ENCODE measurements at places on chromosomes 3 and 15.

DNA sequence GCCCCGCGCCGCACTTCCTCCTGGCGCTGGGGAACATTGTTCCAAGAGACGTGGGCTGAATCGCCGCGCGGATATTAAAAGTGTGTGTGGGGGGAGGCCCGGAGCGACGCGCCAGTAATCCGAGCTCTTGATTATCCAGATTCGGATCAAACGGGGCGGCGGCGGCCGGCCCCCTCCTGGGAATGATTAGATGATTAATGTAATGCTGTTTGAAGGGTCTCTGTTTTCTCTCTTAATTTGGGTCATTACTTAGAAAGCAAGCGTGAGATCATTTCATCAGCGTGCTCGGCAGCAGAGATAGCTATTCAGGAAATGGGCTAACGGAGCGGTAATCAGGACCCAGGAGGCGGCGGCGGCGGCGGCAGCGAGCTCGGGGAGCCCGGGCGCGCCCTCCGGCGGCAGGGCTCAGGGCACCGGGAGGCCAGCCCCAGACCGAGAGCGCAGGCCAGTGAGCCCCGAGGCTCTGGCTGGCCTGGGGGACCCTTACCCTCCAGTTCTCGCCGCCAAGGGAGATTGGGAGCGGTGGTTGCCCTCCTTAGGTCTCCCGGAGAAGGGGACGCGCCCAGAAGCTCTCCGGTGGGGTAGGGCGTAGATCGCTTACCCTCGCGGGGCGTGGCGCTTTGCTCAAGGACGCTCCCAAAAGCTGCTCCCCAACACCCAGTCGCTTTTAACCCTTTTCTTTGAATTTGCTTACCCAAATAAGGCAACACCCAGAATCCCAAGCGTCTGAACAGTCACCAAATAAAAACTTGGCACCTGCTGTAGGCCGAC lies 4.5 kb downstream of the FEZF2 start:
- DNase-seq: no peak

GRCh38 chr15:91603384-91604080 lies 250.0 kb upstream of the SLCO3A1 start:
- DNase-seq: no peak

DNA sequence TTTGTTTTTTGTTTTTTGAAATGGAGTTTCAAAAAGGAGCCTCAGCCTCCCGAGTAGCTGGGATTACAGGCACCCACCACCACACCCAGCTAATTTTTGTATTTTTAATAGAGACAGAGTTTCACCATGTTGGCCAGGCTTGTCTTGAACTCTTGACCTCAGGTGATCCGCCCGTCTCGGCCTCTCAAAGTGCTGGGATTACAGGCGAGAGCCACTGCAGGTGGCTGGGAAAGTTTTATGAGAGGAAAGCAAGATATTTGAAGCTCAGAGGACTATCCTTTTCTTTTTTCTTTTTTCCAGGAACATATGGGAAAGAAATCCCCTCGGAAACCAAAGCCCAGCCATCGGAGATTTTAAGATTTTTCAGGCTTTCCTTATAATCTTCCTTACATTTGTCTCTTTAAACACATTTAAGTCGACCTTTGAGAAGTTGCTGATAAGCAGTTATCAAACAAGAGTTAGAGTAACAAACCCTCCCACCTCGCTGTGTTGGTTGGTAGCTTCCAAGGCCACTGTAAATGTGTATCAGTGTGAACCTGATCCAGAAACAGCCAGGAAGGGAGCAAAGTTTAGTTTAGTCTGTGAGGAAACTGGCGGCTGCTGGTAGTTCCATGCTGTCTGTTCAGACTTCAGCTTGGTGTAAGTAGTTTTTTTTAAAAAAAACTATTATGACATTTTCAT lies 34.5 kb upstream of the MAP3K13 start:
- no peak for DNase-seq

DNA sequence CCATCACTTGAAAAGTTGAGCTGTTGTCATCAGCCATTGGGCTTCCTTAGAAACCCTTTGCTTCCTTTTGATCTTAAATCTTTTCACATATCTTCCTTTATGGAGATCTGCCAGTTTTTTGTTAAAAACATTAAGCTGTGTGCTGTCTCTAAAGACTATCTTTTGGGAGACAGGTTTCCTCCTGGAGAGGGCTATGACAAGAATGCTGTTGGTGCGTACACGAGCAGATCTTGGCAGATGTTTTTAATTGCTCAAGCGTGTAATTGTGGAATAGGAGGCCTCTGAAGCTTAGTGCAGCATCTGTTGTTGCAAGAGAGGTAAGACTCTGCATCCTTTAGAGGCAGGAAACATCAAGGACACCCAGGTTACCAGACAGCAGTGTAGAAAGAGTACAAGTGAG lies 56.8 kb downstream of the PHLDB2 start:
- no peak for DNase-seq

DNA sequence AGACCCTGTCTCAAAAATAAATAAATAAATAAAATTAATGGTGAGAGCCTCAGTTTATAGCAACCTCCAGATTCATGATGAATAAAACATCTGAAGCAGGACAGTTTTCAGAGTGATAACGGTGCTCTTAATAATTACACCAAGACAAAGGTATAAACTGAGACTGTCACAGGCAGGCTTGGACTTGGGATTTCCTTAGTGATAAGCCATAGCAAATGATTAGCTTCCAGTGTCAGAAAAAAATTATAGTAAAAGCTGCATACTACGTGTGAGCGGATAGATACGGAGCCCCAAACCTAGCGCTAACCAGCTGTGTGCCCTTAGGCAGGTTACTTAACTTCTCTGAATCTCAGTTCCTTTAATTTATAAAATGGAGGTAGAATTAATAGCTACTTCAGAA lies 21.5 kb downstream of the LIPH start:
- no peak for DNase-seq

DNA sequence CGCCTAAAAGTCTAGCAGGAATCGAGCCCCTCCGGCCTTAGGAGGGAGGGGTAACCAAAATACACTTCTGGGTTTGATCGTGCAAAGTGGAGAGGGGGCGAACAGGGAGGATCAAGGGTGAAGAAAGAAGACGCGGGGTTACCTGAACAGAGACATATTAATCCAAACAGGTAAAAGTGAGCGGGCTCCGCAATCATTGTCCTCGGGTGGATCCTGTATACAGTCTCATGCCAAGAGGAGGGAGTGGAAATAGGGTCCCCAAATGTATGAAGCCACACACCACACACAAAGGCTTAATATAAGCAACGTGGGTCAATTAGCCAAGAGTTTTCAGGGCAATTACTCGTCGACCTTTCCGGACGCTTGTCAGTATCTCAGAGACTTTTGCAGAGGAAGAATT lies 749.5 kb downstream of the ROBO1 start:
- no peak for DNase-seq

GRCh38 chr3:157794771-157795170 lies 291.6 kb upstream of the VEPH1 start:
- no peak for DNase-seq

- no peak for DNase-seq
Measured at GRCh38 chr3:46930166-46930944, 46.2 kb downstream of the CCDC12 start.

- DNase-seq: no peak
Measured at GRCh38 chr3:98808071-98808470, 44.9 kb downstream of the ST3GAL6 start.

GRCh38 chr3:158104431-158104921 lies 1.7 kb downstream of the SHOX2 start:
- no peak for DNase-seq

DNA sequence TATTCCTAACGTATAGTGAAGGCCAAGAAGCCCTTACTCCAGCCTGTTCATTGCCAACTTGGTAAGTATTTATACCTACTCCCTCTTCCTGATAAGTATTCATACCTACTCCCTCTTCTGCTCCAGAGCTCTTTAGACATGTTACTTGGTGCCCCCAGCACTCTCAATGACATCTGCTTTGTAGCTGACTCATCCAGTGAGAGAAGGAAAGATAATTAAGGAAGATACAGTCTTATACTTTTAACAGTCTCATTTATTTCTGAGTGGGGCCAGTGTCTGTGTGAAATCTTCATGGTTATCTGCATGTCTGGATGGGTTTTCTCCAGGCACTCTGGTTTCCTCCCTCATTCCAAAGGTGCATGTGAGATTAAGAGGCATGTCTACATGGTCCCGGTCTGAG lies 698.7 kb downstream of the FHIT start:
- DNase-seq: no peak

DNA sequence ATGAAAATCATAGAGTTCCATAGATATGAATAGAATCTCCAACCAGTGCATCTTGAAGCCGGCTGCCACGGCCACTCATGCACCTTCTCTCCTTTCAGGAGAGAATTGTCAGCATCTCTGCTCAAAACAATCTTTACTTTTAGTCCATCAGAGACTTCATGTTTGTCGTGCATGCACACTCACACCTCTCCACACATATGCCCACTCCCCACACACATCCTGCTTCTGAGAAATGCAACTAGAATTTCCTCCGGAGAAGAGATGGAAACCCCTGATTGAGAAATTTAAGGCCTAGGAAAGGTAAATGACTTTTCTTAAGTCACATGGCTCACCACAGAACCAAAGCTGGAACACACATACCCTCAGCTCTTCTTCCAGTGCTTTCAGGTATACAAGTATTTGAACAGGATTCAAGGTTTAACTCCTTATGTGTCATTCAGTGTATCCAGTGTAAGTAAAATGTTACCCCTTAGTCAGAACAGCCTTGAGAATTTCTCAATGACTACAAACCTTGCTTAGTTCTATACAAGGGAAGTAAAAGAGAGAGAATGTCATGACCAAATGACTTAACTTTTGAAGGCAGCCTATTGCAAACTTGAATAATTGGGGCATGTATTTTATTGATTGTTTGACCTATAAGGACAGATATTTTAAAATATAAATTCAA lies 69.1 kb upstream of the TSEN2 start:
- DNase-seq: no peak

DNA sequence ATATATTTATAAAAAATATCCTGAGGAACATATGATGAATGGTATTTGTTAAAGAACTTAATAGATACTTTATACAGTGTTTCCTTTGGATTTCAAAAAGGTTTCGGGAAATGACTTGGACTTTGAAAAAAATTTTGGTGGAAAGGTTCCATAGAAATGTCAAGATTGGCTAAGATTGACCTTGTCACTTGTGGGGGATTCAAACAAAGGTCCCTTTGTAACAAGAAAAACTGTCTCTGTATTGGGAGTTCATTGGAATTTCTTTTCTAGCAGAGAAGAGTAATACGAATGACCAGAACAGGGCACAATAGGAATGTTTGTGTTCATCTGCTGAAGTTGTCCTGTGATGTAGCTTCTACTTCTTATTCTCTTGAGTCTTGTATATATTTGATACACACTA lies 43.2 kb downstream of the ARHGEF26 start:
- no peak for DNase-seq

DNA sequence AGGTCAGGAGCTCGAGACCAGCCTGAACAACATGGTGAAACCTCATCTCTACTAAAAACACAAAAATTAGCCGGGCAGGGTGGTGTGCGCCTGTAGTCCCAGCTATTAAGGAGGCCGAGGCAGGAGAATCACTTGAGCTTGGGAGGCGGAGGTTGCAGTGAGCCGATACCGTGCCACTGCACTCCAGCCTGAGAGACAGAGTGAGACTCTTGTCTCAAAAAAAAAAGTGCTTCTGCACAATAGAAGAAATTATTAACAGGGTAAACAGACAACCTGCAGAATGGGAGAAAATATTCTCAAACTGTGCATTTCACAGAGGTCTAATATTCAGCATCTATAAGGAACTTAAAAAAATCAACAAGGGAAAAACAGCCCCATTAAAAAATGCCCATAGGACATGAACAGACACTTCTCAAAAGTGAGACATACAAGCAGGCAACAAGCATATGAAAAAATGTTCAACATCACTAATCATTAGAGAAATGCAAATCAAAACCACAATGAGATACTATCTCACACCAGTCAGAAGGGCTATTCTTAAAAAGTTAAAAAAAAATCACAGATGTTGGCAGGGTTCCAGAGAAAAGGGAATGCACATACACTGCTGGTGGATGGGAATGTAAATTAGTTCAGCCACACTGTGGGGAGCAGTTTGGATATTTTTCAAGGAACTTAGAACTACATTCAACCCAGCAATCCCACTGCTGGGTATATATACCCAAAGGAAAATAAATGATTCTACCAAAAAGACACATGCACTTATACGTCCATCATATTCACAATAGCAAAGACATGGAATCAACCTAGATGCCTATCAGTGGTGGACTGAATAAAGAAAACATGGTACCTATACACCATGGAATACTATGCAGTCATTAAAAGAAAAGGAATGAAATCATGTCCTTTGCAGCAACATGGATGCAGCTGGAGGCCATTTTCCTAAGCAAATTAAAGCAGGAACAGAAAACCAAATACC lies 75.5 kb downstream of the MSL2 start:
- DNase-seq: no peak

DNA sequence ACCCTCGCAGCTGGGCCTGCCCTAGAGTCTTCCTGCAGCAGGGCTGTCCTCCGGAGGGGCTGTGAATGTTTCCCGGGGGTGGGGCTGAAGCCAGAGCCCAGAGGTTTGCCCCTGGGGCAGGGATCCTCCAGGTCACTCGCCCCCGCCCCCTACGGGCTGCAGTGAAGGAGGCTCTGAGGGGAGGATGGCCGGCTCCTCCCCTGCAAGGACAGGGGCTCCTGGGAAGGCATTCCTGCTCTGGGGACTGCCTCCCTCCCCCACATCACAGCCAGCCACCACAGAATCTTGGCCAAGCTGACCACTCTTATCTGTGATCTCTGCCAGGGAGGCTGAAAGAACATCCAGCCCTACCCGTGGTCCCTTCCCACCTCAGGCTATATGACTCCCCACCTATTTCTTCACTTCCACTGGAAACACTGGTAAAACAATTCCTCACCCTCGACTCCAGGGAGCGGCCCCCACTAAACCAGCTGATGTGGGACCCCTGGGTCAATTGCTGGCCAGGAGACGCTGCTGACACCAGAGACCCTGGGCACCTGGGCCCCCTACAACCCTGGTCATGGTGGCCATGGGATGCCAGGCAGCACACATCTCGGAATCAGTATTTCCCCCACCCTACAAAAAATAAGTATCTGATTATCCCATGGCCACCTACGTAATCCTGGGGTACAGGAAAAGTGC lies 66.0 kb downstream of the HMCES start:
- DNase-seq: no peak

GRCh38 chr3:71838406-71838805 lies 53.5 kb upstream of the PROK2 start:
- no peak for DNase-seq

- DNase-seq: no peak
Measured at GRCh38 chr3:106130384-106131198, 261.8 kb upstream of the CBLB start.

DNA sequence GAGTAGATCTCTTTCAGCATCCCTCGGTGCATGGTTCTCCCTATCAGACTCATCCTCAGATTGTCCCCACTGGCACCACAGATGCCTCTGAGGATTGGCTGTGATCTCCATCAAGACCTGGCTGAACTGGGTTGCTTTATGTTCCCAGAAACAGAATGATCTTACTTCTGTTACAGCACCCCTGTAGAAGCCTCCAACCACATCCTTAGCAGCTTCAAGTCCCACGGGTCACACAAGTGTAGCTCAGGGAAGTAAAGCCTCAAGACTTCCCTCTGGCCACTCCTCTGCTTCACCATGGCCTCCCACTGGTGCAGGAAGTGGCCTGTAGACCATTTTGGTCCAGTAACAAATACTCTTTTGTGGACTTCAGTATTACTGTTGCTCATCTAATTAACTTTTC lies 566.4 kb upstream of the SUCLG2 start:
- no peak for DNase-seq

All from GF-D8 (cell line).